Fibroblast of skin of back (primary cell): ENCODE measurements at places on chromosomes 2 and 18.

DNA sequence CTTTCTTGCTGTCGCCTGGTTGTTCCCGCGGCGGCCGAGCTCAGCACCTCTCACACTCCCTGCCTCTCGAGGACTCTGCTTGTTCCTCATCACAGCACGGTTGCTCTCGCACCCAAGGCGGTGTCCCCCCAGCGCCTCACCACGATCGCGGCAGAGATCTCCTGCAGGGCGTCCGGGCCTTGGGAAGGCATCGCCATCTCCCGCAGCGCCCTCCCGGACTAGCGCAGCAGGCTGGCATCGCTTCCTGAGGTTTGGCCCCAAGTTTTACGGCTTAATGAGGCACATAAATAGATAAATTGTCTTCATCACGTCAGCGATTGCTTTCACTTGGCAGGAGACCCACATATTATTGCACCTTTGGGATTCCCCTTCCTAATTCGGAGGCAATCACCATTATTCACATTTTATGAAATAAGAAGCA is 125.4 kb downstream of the RGPD3 start:
- no peak for DNase-seq

GRCh38 chr2:99605036-99605435 is 115.2 kb upstream of the REV1 start:
- DNase-seq = no peak

DNA sequence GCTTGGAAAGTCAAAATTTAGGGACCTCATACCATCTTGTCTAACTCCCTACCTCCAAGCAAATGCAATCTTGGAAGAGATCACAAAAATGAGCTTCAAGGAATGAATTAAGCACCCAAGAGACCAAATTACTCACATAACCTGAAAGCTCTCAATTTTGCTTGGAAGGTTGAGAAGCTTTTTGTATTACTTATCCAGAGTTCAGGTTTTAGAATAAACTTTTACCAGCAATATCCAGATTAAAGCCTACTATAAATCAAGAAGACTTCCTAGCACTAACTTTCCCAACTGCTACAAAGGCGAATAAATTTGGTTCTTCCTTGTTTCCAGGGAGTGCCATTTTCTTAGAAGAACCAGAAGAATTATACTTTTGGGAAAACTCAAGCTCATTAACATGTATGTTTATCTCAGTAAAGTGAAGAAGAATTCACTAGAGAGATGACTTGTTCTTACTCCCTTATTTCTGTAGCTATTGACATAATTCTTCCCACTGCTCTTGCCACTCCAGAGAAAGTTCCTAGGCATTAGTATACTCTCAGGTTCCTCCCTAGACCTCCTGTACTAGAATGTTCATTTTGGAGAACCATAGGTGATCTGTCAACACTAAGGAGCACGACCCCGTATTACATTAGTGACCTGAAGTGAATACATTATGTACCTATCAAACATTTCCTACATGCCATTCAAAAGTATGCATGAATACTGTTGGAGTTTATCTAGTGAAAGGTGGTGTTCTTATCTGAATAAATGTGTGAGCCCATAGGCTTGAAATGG is 18.0 kb upstream of the STPG4 start:
- no peak for DNase-seq

- peak; percentile 15 for DNase-seq
Measured at GRCh38 chr2:32739664-32740063, 111.8 kb downstream of the TTC27 start.

DNA sequence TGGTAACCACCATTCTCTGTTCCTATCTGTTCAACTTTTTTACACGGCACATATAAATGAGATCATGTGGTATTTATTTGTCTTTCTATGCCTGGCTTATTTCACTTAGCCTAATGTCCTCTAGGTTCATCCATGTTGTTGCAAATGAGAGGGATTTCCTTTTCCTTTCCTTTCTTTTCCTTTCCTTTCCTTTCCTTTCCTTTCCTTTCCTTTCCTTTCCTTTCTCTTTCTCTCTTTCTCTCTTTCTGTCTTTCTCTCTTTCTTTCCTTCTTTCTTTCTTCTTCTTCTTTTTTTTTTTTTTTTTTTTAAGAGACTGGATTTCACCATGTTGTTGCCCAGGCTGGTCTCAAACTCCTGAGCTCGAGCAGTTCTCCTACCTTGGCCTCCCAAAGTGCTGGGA is 38.9 kb downstream of the DIS3L2 start:
- no peak for DNase-seq

GRCh38 chr18:44895176-44895798 is 214.6 kb downstream of the SETBP1 start:
- DNase-seq = peak; percentile 68

DNA sequence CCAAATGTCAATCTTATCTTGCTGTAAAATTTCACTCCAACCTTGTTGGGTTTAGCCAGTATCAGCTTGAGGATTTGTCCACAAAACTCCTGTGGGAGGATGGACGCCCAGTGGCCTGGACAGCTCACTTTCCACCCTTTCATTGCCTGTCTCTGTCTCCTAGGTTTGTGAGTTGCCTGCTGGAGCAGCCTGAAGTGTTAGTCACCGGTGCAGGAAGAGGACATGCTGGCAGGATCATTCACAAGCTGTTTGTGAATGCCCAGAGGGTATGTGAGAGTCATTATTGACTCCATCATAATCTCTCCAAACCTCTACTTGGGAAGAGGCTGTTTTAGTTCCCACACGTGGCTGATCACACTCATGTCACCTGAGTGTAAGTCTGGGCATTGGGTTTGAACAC is 112.3 kb downstream of the RAB3GAP1 start:
- peak; percentile 73 for DNase-seq

- DNase-seq = no peak
Measured at GRCh38 chr2:238774071-238774470, 73.8 kb upstream of the TWIST2 start.

GRCh38 chr2:79792090-79792489 is 279.2 kb downstream of the CTNNA2 start:
- DNase-seq = no peak

DNA sequence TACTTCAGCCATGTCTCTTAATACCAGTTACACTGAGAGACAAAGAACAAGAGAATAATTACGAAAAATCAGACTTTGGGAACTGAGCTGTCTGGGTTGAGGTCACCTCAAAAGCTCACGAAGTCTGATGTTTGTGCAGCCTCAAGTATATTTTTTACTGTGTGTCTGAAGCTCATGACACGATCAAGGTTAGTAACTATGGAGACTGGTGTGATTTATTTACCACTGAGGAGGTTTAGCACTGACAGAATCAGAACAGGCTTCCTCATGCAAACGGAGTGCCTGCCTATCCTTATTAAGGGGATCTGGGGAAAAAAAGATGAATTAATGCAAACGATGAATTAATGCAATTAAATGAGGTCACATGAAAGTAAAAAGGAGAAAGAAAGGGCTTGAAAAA is 61.1 kb upstream of the RAPH1 start:
- DNase-seq = peak; percentile 8

- no peak for DNase-seq
Measured at GRCh38 chr18:5462227-5462626, 81.6 kb downstream of the EPB41L3 start.

- no peak for DNase-seq
Measured at GRCh38 chr2:118989481-118989880, 47.5 kb downstream of the MARCO start.

- DNase-seq = no peak
Measured at GRCh38 chr2:129483366-129483765, 496.1 kb upstream of the RAB6C start.

GRCh38 chr2:237358721-237359517 is 55.0 kb downstream of the COL6A3 start:
- DNase-seq = no peak

- peak; percentile 12 for DNase-seq
Measured at GRCh38 chr2:45070113-45070652, 60.9 kb upstream of the SIX2 start.

DNA sequence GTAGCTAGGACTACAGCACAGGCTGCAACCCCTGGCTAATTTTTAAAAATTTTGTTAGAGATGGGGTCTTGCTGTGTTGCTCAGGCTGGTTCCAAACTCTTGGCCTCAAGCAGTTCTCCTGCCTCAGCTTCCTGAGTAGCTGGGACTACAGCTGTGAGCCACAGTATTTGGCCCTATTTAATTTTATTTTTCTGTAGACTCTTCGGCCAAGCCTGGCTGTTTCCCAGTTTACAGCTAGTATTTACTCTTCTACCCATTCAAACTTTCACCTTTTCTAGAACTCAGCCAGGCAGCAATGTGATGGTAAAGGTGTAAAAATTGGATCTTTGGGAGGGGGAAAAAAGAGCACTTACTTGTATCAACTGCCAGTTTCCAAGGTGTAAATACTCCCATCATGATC is 35.3 kb downstream of the SH3RF3 start:
- no peak for DNase-seq

DNA sequence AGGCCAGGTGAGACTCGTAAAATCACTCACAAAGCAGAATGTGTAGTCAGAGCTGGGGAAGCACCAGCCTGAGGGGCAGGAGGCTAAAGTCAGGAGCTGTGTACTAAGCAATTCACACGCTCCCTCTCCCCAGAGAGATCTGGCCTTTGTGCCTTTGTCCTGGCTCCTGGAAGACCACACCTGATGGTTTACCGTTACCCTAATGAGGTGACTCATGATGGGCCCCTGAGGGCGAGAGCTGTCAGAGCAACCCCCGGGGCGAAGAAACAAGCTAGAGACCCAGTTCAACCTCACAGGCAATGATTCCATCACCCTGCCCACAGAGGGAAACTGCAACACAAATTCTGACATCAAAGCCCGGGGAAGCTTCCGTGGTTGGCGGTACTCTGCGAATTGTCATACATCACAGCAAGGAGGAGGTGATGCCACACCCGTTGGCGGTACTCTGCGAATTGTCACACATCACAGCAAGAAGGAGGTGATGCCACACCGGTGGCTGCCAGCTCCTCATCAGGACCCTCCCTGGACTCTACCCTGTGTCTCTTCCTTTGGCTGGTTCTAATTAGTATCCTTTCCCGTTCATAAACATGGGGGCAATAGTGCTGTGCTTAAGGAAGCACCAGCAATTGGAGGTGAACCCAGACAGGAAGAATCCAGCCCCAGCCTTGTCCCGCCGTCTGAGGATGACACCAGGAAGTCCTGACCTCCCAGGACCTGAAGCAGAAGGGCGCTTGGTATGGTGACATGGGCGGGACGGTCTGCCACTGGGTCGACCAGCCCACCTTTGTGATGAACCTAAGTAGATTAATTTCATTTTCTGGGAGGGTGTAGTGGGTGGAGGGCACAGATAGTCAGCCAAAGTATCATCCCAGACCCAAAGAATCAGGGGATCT is 30.5 kb downstream of the B3GNT7 start:
- no peak for DNase-seq

- no peak for DNase-seq
Measured at GRCh38 chr18:48766487-48766886, 184.3 kb downstream of the SMAD7 start.
